ENCODE measurements at places on chromosomes 3 and 15.

- no peak for DNase-seq
Measured at GRCh38 chr15:78020007-78020406, 57.5 kb downstream of the TBC1D2B start.

DNA sequence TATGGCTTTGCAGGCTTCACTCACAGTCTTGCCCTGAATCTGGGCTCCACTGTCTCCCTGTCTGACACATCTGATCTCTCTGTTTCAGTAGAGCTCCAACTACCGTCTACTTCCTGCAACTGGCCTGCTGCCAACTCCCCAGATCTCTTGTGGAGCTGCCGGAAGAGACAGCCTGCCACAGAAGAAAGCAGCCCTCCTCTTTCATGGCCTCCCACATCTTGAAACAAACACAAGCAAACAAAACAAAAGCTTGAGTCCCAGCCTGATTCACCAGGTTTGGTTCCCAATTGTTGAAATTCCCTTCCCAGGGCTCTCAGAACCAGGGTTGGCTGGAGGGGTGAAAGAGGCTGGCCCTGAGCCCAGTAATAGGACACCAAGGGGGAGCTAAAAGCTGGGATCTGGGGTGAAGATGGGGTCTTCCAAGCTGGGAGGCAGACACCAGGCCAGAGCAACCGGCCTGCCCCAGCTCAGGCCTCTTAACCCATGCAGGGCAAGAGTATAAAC is 55.3 kb upstream of the CA12 start:
- peak; percentile 65 for DNase-seq

DNA sequence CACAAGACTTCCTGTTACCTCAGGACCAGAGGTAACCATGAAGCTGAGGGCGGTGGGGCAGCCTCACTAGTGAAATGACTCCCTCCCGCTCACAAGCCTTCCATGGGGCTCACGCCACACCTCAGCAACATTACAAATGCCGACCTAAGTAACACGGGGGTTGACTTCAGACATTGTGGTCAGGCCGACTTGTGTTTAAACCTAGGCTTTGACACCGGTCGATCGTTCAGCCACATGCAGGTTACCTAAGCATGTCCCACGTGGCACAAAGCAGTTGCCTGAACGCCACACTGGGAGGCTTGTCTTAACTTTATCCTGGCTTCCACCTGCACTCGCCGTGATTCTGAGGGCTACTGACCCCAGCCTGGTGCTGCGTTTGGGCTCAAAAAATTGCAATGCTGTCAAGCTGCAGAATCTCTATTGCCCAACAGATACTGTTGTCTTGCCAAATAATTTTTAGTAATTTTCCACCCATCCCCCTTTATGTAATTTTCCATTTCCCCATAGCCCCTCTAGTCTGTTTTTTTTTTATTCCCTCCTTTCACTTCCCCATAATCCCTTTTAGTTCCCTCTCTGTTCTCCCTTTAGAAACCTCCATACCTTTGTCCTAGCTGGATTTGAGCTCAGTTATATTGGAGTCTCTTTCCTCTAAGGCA is 158.6 kb upstream of the RGMA start:
- no peak for DNase-seq

DNA sequence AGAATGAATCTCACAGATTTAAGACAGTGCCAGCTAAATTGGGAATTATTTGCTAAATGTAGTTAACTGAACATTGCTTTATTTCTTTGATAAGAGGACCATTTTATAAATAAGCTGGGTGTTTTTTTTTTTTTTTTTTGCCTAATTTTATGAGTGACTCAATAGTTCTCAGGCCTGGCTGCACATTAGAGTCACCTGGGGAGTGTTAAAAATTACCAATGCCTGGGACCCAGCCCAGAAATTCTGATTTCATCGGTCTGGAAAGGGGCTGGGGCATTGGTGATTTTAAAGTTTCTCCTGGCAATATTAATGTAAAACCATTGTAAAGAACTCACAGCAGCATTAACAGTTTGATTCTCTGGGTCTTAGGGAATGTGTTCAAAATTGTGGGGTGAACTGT is 51.2 kb upstream of the PHLDB2 start:
- no peak for DNase-seq

DNA sequence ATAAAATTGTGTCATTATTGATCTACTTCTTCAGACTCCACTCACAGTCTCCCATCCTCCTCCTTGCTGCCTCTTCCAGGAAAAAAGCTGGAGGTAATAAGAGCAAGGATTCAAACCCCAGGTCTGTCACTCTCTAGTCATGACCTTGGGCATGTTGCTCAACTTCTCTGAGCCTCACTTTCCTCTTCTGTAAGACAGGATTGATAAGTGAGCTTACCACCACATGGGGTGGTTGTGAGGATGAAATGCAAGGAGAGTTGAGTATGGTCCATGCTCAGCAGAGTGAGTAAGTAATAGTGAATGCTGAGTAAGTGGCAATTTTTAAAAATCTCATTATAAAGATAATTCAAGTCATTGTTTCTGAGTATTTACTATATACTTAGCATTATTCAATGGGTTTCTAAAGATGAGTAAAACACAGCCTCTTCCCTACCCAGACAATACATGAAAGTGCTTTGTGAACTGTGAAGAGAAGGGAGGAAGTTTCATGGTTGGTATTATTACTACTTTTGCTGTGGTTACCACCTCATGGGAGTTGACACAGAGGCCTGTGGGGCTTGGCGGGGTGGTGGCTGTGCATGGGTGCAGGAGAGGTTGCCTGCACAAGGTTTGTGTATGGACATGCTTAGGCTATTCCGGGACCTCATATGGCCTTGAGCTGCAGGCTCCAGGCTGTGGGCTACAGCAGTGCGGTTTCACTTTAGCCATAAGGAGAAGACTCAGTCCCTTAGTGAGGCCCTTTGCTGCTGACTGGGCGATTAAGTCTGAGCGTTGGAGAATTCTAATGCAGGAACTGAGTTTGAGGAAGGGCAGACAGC is 30.0 kb downstream of the SLC6A11 start:
- DNase-seq, result no peak

- DNase-seq, result no peak
Measured at GRCh38 chr15:97084650-97085049, 754.1 kb downstream of the NR2F2 start.

GRCh38 chr15:56732886-56733135 is 498 bp downstream of the ZNF280D start:
- peak; percentile 41 for DNase-seq

- DNase-seq, result no peak
Measured at GRCh38 chr3:54960701-54961100, 32.8 kb upstream of the LRTM1 start.

DNA sequence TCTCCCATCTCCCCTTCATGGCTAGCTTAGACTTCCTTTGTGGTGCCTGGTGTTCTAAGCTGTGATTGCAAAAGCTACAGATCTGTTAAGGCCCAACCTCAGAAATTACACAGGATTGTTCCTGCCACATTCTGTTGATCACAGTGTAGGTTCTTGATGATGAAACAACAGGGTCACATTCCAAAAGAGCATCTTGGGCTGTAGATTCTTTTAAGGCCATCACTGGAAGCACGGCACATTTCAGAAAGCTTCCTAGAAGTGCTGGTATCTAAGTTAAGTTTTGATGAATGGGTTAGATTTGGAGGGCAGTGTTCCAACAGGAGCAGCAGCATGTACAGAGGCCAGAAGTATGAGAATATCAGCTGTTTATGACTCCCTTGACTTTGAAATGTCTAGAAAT is 107.5 kb upstream of the SKOR1 start:
- DNase-seq, result no peak

GRCh38 chr15:68318008-68318835 is 40.7 kb downstream of the FEM1B start:
- no peak for DNase-seq
